SHP77 treated with DMSO at 0.1 percent for 48 hours (cell line): ENCODE measurements at places on chromosomes 7 and 10.

DNA sequence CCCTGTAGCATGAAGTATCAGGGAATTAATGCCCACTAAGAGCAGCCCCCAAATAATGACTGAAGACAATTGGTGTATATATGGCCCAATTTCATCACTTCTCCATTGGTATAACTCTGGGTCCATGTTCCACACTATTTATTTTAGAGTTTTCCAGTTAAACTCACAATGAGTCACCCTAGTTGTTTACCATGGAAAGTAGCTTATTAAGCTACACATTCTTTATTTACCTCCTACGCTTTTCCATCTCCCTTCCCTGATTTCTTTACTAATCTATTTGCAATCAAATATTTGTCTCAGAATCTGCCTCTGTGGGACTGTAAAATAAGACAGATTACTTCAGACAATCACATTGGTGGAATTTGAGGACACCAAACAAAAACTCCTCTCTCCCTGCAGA, 655.6 kb downstream of the SORCS1 start:
- no peak for DNase-seq

DNA sequence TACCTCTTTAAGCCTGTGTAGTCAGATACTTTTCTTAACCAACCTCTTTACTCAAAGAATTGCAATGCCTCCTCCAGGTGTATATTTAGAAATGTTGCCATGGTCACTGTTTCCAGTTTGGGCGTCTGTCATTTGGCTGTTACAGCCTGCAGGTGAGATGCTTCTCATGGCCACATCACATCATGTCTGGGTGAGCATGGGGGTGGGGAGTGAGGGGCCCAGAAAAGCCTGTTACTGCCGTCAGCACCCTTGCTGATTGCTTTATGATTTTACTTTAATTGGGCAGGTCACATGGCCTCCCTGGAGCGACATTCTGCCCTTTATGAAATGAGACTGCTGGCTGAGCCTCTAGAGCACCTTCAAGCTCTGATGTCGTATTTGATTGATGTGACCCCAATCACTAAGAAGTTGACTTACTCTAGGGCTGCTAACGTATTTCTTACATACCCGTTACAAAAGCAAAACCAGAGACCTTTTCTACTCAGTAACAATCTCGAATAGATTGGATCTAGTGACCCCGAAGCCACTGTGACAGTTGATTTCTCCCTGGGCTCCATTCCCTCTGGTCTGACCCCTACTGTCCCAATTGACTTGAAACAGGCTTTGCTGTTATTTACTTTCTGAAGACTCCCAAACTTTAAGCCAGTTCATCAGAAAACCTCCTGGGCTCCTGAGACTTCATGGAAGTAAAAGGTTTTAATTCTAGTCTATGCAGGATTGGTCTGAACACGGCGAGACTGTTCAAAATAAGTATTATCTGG, 60.7 kb downstream of the OTUD1 start:
- no peak for DNase-seq

- DNase-seq: no peak
Measured at GRCh38 chr10:27464993-27465392, 39.1 kb upstream of the RAB18 start.

DNA sequence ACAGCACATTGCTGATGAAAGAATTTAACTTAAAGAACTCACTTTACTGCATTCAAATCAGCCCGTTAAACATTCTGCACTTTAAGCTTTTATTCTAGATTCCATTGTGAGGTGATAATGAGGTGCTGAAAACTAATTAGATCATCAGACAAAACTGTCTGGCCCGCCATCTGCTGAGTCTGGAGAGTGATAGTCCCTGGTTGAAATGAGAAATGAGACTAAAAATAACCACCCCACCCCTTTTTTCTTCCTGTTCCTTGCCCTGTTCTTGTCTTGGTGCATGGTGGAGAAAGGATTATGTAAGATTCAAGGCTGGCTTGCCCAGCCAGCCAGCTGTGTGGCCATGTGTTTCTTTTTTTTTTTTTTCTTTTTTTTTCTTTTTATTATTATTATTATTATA, 277.0 kb upstream of the COBL start:
- no peak for DNase-seq

GRCh38 chr10:97798958-97799610, 27.3 kb upstream of the SFRP5 start:
- DNase-seq: no peak

- no peak for DNase-seq
Measured at GRCh38 chr7:37336259-37336658, 112.4 kb downstream of the ELMO1 start.

DNA sequence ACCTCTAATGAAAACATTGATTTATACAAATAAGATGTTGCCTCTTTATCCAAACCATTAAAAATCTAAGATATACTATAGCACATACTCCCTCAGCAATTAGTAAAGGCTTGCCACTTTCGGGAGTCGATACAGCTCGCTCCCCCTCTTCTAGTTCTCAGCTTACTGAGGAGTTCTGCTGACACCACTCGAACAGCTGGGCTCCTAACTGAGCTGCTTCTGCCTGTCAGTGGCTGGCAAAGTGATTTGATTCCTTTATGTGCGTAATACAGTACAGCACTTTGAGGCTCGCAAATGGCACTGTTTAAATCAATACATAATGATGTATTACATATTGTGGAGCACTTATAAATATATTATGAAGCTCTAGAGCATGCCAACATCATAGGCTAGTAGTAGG, 241.8 kb downstream of the CREB5 start:
- DNase-seq: no peak

DNA sequence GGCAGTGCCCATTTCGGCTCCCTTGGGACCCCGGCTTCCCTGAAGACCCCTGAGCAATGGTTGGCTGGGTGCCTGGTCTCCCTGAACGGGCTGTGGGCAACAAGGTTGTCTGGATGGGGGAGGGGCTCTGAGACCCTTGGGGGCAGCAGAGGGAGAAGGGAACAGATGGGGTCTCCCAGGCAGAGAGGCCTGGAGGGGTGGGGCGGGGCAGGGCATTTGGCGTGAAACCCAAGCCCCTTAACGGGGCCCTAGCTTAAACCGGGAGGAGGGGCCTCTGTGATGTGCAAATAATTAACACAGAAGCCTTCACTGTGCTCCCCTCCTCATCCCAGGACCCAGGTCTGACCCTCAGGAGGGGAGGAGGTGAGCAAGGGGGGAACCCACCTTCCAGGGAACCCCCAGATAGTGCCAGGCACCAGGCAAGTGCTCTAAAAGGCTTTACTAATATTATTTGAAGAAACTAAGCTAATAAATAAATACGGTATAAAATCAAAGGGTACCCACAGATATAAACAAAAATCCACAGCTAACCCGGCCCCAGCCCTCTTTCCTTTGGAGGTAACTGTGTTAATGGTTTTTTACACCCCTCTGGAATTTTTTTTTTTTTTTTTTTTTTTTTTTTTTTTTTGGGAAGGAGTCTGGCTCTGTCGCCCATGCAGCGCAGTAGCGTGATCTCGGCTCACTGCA, 170.8 kb downstream of the RNF216 start:
- DNase-seq: no peak

- no peak for DNase-seq
Measured at GRCh38 chr7:140061607-140061930, 1.2 kb downstream of the PARP12 start.

DNA sequence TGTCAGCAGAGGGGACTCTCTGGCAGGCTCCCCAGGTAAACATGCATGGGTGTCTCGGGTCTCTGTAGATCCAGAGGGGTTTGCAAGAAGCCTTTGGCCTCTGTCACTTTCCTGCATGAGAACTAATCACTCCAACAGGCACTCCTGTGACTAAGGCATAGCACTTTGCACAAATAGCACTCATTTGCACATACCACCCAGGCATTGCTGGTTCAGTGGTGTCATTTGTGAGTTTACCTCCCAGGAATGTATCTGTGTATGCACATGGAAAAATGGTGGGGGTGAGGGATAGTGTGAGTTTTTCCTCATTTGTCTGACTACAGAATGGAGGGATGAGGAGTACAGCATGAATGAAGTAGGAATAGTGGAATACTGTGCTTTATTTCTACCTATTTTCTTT, 39.5 kb downstream of the CNNM1 start:
- DNase-seq: no peak

DNA sequence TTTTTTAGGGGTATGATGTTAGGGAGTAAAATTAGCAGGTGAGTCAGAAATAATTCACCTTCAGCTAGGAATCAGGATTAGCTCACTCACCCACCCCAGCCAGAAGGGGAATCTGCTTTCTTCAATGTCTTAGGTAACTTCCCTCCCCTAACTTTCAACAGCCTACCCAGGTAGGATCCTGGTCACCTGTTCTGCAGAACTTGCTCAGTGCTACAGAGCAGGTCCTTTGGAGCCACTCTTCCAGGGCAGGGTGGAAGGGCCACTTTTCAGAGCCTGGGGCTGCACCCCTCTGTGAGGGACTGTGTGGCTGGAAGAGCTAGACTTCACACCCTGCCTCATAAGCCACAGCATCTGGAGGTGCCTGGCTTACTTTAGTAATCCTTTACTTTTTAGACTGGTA, 58.1 kb downstream of the SHH start:
- no peak for DNase-seq
